ENCODE measurements at places on chromosomes 2 and 18. TPM values are rescaled to one million over a fixed set of nuclear protein-coding genes. Genes with fewer than 3 reads are reported as not detected.

The HTR2B gene
- 0.78 TPM for total RNA-seq

GRCh38 chr2:86044614-86045013 lies 61.1 kb downstream of the POLR1A start:
- DNase-seq, result no peak

GRCh38 chr2:105329197-105329554 lies 359 bp downstream of the TGFBRAP1 start:
- DNase-seq, result no peak

DNA sequence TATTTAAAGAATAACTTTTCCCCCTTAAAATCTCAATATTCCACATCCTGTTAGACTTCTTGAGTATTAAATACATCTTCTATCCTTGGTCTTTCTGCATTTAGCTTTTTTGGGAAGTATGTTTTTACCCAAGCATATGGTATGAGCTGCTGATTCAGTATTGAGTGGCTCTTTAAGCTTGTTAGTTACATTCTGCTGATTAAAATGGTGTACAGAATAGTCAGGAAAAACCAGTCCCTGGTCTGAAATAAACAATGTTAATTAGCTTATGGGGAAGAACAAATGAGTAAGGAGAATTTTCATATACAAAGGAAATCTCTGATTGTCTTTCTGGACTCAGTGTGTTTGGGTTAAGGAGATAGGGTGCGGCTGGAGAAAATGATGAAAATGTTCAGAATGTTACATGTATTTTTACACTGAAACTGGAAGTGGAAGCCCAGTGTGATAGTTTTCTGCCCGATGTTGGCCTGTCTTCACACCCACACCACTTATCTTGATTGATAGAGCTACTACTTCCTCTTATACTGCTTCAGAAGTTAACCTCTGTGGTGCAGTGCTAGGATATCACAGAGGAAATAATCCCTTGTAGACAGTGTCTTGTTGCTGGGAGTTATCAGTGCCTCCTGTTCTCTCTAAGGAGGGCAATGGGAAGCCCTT lies 84.0 kb downstream of the MSH2 start:
- DNase-seq, result no peak

DNA sequence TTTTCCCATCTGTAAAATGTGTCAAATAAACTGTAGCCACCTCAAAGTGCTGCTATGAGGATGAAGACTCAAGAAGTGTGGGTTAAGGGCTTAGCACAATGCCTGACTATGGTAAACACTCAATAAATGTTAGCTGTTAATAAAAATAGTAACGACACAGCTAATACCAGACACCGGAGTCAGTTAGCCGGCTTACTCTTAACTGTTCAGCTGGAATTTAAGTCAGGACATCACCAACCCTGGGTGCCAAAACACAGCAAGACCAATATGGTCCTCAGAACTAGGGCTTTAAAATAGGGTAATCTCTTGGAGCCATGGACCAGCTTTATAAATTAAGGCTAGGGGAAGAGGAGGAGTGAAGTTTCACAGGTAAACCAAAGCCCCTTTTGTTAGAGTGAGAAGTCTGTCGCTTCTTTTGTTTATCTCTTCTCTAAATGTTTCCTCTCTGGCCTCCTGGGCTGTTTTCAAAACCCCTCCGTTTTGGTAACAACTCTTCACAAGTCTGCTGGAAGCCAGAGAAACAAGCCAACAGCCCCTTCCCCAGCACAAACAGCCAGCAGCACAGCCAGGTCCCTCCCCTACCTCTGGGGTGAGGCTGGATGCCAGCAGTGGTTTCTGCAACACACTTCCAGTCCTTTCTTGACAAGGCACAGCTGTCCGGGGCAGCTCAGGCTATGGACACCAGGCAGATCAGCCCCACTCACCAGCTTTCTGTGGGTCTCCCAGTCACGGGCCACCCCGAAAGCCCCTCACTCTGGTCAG lies 13.8 kb upstream of the FZD7 start:
- DNase-seq, result peak; percentile 51

- no peak for DNase-seq
Measured at GRCh38 chr2:19072161-19072560, 286.3 kb downstream of the OSR1 start.

DNA sequence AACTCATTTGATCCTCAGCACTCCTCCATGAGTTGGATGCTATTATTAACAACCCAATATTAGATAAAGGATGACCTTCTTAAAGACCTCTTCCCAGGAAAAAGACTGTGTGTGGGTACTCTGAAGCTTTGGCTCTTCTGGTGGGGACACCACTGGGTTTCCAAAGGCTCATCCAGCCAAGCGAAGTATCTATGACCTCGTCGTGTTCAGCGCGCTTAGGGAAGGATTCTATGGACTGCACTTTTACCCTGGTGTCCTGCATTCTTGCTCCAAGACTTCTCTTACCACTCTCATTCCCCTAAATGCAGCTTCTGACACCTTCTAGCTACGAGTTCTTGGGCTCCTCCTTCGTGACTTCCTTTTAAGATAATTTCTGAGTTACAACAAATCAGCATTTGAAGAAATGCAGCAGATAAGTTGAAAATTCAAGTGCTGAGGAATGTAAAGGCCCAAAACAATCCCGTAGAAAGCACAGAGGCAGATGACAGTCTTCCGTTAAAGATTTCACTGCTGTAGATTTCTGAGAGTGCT lies 673 bp upstream of the HNMT start:
- DNase-seq, result no peak

- DNase-seq, result no peak
Measured at GRCh38 chr18:58407649-58408407, 221.1 kb downstream of the ALPK2 start.

GRCh38 chr2:44722026-44722625 lies 219.4 kb upstream of the SIX3 start:
- no peak for DNase-seq

DNA sequence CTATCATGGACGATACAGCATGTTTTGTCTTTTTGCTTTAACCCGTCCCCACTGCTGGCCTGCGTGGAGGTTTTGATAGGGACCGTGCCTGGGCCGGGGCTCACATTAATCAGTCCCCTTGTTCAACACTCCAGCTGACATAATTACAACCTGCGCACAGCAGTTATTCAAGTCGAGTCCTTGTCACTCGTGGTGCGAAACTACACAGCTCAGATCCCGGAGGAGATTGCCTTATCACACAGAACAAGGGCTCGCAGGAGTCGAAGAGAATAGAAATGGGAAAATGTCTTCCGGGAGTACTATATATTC lies 304.4 kb downstream of the ZNF407 start:
- DNase-seq, result no peak

The CD302 gene
- 6.3 TPM for total RNA-seq

DNA sequence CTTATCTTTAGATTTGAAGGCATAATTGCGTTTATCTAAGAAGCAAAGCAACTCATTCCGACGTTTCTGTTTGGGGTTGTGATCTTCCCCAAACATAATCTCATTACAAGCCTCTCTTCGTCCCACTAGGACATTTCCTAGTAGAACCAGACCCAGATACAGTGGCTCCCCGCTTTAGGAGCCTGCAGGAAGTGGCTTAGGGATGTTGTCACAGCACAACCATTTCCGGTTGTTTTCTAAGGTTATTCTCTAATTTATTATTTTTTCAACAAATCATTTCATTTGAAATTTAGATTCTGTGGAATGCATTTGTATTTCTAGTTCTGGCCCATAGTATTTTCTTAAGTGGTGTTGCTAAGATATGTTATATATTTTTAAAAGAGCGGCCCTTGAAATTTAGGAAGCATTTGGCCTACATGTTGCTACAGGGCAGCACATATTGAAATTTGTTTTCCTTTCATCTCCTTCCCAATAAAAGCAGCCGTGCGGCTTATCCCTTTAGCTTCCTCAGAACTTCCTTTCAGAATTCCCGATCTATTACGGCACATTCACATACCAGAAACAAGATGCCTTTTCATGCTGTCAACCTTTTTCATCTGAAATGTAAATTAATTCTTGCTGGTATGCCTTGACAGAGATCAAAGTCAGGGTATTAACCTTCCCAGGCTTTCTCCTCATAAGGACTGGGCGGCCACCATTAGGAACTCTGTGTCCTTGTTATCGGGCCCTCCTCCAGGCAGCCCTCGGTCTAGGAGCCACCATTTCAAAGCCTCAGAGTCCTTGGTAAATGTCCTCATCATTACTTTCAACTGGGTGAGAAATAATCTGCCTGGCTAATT lies 210.9 kb upstream of the SP5 start:
- no peak for DNase-seq

DNA sequence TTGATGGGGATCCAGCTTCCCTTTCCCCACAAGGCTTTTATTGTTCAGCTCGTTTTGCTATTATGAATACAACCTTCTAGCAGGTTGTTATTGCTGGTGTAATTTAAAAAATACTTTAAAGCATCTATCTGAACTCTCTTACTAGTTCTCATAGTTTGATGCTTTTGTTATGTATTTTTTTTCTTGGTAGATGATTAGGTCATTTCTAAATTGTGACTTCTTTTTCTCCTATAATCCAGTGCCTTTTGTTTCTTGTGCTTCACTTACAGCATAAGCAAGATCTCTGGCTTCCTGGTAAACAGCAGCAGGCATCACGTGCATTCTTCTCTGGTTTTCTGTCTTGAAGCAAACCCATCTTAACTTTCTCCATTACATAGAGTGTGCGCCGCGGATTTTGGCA lies 96.1 kb downstream of the FAM168B start:
- DNase-seq, result no peak

GRCh38 chr2:29841386-29842004 lies 79.9 kb downstream of the ALK start:
- DNase-seq, result peak; percentile 50

GRCh38 chr2:24826773-24827145 lies 33.5 kb downstream of the CENPO start:
- no peak for DNase-seq

DNA sequence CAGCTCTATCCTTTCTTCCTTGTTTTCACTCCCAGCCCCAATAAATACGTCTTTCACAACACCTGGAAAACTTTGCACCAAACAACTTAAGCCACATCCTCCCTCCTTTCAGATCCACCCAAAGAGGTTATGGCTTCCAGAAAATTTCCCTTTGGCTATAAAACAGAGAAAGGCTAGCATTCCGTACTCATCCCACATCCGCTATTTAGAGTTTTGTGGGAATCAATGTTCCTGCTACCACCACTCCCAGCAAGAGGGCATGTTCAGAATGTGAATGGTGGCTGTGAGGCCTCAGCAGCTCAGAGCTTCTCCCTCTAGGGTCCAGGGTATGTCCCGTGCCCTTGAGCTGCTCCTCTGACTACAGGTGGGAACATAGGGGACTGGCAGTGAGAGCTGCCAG lies 214.6 kb downstream of the NCK2 start:
- no peak for DNase-seq

The WDR54 gene
- 7.8 TPM for total RNA-seq

- DNase-seq, result no peak
Measured at GRCh38 chr2:220509966-220510365, 882.5 kb downstream of the SLC4A3 start.

The DSG2 gene
- total RNA-seq, result not detected

DNA sequence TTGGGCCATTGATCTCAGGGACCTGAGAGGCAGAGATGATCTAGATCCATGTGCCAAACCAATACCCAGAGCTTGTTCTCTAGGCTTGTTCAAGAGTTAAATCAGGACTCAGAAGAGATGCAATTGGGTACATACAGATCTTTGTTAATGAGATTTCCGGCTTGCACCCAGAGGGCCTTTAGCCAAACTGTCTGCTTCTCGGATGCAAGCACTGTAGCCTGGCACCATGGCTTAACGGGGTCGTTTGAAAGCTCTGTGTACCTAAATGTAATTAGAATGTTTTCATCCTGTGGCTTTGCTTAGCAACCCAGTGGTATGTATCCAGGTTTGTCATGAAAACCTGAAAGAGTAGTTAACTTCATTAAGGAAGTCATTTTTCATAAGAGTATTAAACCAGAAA lies 94.2 kb downstream of the TPGS2 start:
- no peak for DNase-seq

DNA sequence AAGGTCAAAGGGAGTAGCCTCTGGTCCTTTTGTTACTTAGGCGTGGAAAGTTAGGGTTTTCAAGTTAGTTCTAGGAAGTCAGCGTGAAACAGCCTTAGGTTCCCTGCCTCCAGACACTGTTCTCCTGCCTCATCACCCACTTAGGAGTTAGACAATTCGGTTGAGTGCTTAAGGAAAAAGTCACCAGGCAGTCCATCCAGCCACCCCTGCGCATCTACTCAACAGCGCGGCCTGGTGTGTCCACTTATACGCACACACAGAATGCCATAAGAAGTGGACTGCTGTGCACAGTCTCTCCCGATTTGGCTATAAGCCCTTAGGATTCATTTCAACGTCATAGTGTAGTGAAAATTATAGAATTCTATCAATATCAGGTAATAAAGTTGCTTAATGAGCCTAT lies 470.8 kb upstream of the TNP1 start:
- DNase-seq, result no peak

- no peak for DNase-seq
Measured at GRCh38 chr2:15559379-15560139, 1.6 kb downstream of the NBAS start.

The TEKT4 gene
- total RNA-seq, result not detected

DNA sequence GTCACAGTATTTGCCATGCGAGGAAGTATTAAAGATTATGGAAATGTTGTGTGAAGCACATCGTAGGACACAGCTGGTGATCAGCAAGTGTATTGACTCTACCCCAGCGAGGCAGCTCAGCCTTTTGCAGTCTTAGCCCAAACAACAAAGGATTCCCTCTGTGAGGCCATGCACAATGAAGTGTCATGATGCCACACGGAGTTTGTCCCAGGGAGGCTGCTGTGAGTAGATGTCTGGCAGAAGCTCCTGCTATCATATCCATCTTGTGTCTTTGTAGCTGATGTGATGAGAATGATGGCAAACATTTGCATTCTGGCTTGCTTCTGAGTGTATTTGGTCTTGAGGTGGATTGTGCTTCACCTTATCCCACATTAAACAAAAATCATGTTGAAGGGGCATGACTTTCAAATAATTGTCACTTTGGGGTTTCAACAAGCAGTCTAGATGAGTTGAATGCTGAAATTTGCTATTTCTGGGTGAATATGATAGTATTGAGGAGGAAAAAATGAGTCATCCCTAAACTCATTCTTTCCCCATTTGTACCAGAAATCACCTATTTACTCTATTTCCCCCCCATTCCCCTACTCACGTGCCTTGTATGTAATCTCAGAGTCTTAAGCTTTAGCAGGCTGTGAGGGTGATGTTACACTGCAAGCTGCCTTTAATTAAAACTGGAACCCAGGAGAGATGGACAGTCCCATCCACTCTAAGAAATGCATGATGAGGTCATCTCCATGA lies 273.5 kb downstream of the RNF144A start:
- DNase-seq, result no peak

The SPTBN1 gene
- 308 TPM for total RNA-seq

DNA sequence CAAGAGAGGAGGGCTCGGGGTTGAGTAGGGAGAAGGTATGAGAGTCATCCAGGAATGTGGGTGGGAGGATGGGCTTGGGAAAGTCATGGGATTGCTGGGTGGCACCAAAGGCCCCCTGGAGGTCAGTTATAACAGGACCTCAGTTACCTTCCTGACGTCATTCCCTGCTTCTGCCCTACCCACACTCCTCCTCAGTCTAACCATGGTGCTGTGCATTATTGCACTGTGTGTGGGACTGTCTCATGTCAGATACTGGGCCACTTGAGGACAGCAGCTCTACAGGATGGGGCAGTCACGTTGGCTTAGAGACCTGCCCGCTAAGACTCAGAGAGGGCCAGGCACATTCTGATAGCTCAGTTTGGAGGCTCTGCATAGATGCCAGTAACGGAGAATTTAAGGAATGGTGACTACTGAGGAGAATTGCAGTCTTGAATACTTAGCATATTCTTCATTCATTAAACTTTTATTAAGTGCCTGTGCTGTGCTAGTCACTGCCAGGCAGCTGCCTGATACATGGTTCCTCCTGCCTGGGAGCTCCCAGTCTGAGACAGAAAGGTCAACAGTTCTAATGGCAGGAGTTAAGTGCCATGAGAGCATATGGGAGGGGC lies 90.5 kb downstream of the LAMA3 start:
- peak; percentile 18 for DNase-seq

GRCh38 chr18:22032392-22032961 lies 136.9 kb upstream of the GATA6 start:
- DNase-seq, result no peak

Data from myocyte (in vitro differentiated cells).